Fibroblast of gingiva (primary cell): ENCODE measurements at places on chromosomes 1 and 21.

DNA sequence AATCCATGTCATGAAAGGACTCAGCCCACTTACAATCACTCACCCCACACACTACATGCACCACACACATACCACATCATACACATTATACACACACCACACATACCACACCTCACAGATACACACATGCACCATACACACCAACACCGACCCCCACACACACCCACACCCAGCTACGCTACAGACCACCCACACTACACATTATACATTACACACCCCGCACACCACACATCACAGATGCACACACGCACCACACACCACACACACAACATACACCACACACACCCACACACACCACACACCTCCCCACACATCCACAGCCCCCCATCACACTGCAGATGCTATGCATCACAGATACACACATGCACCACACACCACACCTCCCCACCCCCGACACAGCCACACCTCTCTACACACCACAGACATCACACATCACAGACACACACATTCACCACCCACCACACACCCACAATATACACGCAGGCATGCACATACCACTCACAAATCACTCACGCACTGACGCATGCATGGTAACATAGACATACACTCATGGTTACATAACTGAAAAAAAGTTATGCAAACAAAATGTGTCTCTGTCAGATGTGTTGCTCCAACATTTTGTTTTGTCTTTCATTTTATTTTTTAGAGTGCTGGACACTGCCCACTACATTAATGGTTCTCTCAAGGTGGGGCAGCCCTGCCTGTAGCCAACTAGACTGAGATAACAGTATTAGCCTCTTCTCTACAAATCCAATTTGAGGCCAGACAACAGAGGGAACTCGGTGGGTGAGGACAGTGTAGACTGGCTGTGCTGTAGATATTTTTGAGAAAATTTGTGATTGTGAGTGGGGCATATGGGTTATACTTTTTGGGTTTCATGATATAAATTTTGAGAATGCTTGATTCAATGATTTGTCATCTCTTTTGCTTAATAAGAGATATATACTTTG is 15.2 kb upstream of the PGBD2 start:
- DNase-seq: no peak

GRCh38 chr1:118995312-118996016 is 7.3 kb upstream of the TBX15 start:
- no peak for DNase-seq

- peak; percentile 62 for DNase-seq
Observed at GRCh38 chr1:78348496-78349284, 142.1 kb upstream of the PTGFR start.

- DNase-seq: no peak
Observed at GRCh38 chr1:203176273-203177035, 828 bp upstream of the MYBPH start.

DNA sequence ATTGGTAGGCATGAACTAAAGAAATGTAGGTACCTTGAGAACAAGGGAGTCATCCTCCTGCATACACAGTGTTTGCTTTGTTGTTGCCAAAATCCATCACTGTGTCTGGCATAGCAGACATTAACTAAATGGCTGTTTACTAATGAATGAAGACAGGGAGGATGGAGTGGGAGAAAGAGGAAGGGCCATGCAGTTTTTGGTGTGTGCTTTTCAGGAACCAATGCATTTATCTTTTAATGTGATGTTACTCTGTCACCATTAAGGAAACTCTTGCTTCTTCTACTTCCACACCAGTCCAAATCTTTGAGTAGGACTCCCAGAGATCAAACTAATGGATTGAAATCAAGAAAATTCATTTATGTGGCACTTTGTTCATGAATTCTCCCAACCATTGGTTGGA is 55.6 kb upstream of the DUSP10 start:
- DNase-seq: no peak

- DNase-seq: no peak
Observed at GRCh38 chr1:39292401-39292800, 87.9 kb downstream of the MACF1 start.

DNA sequence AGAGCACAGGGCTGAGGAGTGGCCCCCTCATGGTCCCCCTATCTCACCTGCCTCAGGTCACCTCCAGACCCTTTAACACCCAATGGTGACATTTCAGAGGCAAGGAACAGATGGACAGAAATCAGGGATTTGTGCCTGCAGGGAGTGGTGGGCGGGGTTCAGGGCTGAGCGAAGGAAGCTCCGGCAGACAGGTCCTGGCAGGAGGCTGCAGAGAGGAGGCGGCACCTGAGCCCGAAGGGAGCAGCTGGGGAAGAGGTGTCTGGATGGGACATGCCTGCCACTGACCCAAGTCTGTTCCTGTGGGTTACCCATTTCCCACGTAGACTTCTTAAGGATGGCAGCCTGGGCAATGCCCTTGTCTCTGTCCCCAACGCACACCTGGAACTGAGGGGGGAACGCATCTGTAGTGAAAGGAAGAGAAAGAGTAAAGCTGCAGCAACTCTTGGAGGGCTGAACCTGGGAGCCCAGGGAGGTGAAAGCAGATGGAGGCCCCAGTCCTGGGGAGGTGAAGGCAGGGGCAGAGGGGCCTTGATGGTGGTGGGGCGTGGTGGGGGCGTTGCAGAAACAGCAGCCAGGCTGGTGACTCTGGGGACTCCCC is 61.6 kb upstream of the ADARB1 start:
- no peak for DNase-seq

DNA sequence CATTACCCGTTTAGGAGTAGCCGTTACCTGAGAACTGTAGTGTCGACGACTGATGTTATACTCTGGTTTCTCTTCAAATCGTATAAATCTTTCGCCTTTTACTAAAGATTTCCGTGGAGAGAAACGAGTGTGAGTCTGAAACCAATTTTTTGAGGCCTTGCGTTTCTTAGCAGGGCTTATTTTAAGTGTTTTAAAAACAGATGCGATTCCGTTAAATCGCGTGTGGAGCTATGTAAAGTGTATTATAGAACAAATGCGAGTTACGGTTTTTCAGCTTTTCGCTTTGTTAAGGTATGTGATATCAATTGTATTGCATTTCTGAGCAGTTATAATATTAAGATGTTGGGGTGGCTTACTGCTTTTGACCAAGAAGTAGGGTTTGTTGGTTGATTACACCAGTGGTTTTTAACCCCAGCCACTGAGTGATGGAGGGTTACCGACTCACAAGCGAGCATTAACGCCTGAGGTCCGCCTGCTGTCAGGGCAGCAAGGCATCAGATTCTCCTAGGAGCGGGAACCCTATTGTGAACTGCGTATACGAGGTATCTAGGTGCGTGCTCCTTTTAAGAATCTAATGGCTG is 18.0 kb downstream of the KIAA2013 start:
- DNase-seq: peak; percentile 98
